NCI-H1048 (cell line): ENCODE measurements at places on chromosomes 13 and 19.

DNA sequence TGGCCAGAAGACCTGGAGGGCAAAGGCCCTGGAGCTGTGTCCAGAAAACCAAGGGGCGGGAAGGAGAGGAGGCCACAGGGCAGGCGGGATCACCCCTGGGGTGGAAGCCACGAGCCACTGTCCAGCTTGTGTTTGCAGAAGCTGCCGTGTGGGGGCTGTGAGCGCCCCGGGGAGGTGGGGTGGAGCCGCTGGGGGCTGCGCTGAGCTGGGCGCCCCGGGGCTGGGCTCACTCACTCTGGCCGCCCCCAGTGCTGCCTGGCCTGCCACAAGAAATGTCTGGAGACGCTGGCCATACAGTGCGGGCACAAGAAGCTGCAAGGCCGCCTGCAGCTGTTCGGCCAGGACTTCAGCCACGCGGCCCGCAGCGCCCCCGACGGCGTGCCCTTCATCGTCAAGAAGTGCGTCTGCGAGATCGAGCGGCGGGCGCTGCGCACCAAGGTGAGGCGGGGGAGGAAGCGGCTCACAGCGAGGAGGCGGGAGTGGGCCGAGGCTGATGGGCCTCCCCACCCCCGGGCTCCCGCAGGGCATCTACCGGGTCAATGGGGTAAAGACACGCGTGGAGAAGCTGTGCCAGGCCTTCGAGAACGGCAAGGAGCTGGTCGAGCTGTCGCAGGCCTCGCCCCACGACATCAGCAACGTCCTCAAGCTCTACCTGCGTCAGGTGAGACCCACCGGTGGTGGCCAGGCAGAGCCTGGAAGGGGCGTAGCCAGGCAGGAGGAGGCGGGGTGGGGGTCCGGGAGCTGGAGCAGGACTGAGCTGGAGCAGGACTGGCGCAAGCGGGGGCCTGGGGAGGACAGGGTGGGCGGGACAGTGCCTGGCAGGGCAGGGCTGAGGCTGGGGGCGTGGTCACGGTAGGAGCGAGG, 13.6 kb downstream of the POLR2E start:
- no peak for DNase-seq

GRCh38 chr19:11256189-11256588, 6.1 kb downstream of the DOCK6 start:
- no peak for DNase-seq

GRCh38 chr19:15320116-15320515, 12.2 kb downstream of the BRD4 start:
- DNase-seq = no peak

GRCh38 chr19:51440846-51441409, 17.3 kb downstream of the SIGLEC8 start:
- no peak for DNase-seq

- no peak for DNase-seq
These were observed 812 bp downstream of the DPY19L3 start for GRCh38 chr19:32406161-32407003.

DNA sequence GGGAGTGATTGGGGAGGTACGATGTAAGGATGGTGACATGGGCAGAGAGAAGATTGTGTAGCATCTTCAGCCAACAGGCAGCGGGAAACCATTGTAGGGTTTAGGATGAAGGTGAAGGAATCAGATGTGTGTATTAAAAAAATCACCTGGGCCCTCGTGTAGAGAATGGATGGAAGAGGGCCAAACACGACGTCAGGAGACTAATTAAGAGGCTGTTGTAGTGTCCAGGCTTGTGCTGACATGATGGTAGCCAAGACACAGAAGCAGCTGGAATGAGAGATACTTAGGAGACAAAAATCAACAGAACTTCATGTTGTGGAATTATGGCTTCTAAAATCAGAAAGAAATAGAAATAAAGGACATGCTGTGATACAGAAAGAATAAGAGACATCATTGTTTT, 41.2 kb upstream of the ARGLU1 start:
- no peak for DNase-seq

DNA sequence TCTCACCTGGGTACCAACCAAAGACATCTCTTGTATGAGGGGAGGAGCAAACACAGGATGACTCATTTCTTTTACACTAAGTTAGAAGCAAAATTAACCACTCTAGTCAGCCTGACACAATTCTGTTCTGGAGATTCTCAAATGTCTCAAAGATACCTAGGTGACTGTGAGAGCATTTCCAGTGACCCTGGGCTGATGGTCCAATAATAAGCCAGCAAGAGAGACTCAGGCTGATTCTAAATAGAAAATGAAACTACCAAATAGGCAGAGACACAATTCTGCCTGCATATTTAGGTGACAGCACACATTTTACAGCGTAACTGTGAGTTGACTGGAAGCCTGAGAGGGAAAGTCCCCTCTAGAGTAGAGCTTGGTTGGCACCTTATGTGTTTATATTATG, 16.3 kb downstream of the ZNF91 start:
- no peak for DNase-seq

DNA sequence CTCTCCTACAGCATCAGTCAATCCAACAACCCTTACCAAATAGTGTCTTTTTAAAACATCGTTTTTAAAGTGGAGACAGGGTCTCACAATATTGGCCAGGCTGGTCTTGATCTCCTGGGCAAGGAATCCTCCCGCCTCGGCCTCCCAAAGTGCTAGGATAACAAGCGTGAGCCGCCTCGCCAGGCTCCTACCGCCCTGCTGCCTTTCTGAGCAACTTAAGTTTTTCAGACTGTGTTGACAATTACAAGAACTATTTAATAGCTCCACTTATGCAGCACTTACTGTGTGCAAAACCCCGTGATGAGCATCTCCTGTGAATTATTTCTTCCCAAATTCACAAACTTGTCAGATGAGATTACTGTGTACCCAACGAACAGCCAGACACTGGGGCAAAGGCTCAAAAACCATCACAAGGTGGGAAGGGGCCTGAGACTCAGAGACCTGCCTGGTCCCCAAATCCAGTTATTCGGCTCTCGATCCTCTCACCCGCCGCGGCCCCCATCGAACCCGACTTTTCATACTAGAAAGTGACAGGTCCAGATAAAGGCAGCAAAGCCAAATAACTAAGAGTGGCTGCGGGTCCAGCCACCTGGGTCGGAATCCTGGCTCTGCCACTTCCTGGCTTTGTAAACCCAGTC, 581 bp downstream of the RPL18 start:
- no peak for DNase-seq

DNA sequence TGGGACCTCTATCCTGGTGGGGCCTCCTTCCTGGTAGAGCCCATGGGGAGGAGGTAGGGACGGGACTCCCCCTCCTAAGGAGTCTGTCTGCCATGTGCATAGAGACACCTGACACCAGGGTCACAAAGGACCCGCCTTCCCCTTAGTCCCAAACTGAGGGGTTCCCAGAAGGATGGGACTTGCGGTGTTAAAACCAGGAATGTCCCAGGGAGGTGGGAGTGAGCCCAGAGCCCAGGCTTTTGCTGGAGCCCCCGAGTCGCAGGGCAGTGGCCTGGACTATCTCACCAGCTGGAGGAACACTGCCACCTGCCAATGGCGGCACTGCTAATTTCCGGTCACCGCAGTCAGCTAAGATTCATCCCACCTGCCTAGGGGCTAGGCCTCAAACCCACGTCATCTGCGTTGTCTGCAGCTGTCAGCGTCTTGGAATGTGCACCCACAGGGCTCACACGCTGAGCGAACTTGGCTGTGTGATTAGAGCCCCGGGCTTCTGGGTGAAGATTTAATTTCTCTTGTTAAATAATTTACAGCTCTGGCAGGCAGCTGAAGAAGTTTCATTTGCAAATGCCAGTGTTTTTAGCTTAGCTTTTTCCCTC, 31.9 kb upstream of the ATP11A start:
- DNase-seq = no peak

DNA sequence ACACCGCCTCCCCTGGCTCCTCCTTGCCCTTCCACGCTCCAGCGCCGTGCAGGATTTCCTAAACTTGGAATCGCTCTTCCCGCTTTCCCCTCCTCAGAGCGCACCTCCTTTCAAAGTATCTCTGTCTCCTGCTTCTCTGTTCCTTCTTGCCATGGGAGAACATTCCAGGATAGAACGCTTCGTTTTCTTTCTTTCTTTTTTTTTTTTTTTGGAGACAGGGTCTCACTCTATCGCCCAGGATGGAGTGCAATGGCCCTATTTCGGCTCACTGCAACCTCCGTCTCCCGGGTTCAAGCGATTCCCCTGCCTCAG, 574 bp upstream of the XPO4 start:
- no peak for DNase-seq

- no peak for DNase-seq
These were observed 18.4 kb downstream of the GRTP1 start for GRCh38 chr13:113345486-113345885.

- DNase-seq = no peak
These were observed 13.1 kb upstream of the CEACAM16 start for GRCh38 chr19:44685877-44686276.

DNA sequence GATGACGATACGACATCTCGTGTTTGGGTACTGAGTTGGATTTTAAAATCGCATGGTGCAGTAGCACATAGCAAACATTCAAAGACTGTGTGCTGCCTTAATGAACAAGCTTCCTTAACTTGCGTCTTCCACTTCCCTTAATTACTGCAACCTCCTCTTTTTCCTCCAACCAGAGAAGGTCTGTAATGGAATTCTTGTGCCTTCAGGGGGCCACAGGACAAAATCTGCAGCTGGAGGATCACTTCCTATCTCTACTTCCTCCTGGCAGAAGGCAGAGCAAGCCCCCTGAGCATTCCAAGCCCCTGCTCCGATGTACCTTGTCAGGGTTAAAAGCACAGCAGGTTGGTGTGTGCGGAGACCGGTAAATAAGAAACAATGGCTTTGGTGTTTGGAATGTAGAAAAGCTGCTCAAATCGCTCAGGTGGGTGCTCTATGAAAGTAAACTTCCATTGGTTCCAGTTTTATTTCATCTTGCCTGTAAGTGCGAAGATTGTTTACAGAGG, 151.3 kb upstream of the UQCRFS1 start:
- no peak for DNase-seq

- DNase-seq = no peak
These were observed 4.2 kb downstream of the SLC7A9 start for GRCh38 chr19:32865326-32865725.

DNA sequence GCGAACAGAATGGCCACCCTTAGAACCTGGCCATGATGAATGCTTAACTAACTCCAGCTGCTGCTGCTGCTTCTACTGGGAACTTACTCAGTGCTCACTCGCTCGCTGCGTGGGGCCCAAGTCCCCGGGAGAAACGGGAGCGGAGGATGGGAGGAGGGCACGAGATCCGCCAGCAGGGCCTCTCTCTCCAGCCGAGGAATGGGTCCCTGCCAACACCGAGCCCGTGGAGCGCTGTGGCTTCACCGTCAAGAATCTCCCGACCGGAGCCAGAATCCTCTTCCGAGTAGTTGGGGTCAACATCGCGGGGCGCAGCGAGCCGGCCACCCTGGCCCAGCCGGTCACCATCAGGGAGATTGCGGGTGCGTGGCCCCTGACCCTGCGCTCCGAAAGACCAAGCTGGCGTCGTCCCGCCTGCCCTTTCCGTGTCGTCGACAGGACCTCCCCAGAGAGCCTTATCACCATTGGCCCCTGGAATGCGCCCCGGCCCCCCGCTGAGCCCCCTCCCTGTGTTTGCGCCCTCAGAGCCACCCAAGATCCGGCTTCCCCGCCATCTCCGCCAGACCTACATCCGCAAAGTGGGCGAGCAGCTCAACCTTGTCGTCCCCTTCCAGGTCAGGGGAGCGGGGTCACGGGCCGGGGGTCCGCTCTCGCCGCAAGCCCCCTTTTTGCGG, 17.8 kb upstream of the EMC10 start:
- no peak for DNase-seq

DNA sequence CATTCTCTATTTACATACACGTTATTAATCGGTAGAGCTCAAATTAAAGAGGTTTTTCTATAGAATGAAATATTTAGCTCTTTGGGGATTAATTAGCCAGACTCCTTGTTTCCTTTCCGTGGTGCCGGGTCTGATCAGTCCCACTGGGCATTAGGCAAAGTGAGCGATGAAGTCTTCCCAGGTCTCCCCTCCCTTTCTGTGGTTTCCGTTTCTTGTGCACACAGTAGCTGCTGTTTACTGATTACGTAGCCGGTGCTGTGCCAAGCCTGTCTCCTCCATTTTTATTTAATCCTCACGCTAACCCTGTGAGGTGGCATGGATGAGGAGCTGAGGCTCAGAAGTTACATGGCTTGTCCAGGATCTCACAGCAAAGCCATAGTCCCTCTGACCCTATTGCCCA, 9.0 kb downstream of the SLC25A15 start:
- DNase-seq = no peak

GRCh38 chr13:112073245-112074138, 6.5 kb downstream of the SOX1 start:
- no peak for DNase-seq

GRCh38 chr19:43581467-43581866, 5.9 kb downstream of the PINLYP start:
- no peak for DNase-seq

GRCh38 chr19:50873056-50873455, at the start of gene KLK2:
KLK2 (plus strand) TSS chr19:50873439; CDS start chr19:50873474, 35 bp downstream.
- no peak for DNase-seq

DNA sequence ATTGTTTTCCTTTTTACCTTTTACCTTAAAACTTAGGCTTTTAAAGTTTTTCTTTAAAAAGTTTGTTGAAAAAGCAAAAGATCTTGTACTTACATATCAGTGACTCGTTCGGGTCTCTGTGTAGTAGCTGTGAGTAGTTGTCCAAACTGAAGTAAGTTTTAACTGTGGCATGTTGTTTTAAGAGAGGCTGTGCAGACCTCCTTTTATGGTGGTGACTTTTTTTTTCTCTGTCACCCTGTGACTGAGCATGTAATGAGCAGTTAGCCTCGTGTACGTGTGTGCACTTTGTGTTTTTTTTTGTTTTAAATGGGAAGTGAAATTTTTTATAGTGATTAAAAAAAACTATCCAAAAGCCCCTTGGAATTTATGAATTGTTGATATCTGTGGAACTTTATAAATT, at the start of gene GPR183:
Gene GPR183 (minus strand): TSS at position 153 of the 400 bp plus-strand sequence. CDS start 11,254 bp downstream, outside the sequence.
- DNase-seq = no peak

DNA sequence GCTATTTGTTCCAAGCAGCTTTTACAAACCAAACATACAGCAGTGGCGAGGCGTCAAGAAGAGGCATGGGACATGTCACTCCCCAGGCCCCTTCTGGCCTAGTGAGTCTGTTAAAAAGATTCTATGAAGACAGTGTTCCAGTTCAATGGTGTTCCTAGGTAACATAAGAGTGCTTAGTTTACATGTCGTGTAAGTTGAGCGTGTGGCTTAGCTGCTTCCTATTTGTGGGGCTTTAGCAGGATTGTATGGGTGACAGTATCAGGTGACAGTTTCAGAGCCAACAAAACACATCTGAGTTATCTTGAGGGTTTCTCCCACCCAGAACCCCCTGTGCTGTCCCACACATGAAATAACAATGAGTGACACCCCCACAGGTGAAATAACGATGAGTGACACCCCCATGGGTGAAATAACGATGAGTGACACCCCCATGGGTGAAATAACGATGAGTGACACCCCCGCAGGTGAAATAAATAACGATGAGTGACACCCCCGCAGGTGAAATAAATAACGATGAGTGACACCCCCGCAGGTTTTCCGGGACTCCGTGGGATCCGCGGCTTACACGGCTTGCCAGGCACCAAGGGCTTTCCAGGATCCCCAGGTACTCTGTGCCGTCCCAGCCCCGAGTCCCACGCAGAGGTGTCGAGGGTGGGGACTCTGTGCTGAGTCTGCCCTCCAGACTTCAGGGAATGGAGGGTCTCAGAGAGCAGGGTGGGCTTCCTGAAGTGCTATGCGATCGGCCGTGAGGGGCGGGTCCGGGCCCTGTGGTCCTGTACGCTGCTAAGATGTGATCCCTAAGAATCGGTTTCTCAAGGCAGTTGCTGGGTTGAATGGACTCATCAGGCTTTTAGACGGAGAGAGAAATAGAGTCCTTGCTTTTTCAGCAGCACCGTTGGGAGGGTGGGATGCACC, 68.6 kb downstream of the RAB20 start:
- no peak for DNase-seq
